HAP-1 (cell line): ENCODE measurements at places on chromosomes 3 and 15.

- no peak for DNase-seq
Measured at GRCh38 chr3:50090984-50091383, 2.3 kb downstream of the RBM5 start.

- peak; percentile 54 for DNase-seq
Measured at GRCh38 chr3:120795017-120795648, 52.6 kb downstream of the GTF2E1 start.

DNA sequence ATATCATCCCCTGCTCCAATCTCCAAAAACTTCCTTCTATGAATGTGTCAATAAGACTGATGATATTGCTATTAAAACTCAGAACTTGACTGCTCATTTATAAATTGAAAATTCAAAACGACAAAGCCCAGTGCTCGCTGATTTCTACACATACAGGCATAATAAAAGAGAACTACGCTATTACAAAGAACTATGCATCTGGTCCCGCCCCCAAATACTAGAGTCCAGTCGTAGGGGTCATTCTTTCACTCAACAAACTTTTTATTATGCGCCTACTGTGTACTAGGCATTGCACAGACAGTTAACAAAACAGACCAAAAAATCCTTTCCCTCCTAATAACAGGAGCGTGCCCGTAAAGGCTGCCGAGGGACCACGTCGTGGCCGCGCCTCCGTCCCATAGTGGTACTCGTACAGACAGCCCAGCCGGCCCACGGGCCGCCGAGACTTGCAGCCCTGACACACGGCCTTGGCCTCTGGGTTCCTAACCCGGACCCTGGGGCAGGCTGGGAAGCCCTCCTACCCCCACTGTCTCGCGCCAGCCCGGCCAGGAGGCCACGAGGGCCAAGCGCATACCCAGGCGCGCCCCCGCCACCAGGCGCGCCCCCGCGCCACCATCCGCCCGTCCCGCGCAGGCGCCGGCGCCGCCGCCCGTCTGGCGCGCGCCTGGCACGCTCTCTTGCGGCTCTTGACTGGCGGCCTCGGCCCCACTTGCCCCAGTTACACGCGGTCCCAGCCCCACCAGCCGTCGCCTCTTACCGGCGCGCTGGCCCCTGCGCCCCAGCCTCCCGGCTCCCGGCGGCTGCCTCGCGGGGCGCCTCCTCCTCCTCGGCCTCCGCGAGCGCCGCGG, 757 bp downstream of the AVEN start:
- peak; percentile 77 for DNase-seq

DNA sequence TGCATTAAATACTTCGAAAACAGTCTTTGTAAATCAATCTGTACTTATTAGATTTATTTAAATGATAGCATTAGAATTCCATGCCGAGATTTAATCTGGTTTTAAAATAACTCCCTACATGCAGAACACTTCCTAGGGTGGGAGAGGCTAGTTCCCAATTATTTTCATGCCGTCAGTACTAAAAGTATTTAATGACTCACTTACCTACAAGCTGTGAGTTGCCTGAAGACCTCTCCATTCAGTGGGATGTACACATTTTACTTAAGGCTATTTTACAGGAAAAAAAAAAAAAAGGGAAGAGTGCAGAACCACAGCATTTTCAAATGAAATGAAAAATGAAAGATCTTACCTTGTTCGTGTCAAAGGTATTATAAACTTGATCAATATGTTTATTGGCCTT, 469 bp downstream of the GUCA1C start:
- DNase-seq = no peak

GRCh38 chr3:162998205-162998604, 1501.6 kb downstream of the OTOL1 start:
- peak; percentile 7 for DNase-seq

DNA sequence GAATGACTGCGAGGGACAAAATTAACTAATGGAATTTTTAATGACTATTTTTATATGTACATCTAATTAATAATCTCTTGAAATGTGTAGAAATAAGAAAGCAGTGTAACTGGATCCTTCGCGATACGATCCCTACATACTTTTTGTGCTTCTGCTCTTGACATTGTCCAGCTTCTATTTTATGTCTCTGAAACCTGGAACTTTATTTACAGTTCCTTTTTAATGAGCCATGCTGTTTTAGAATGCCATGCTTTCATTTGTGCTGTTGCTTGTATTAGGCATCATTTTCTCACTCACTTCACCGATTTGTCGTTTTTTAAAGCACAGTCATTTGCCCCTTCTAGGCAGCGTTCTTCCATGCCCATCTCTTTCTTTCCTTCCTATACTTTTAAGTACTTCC, 301.3 kb downstream of the EDEM1 start:
- DNase-seq = no peak

- DNase-seq = no peak
Measured at GRCh38 chr3:125512135-125512920, 7.7 kb downstream of the SNX4 start.

GRCh38 chr3:52440249-52440551, 4.7 kb downstream of the SEMA3G start:
- no peak for DNase-seq

DNA sequence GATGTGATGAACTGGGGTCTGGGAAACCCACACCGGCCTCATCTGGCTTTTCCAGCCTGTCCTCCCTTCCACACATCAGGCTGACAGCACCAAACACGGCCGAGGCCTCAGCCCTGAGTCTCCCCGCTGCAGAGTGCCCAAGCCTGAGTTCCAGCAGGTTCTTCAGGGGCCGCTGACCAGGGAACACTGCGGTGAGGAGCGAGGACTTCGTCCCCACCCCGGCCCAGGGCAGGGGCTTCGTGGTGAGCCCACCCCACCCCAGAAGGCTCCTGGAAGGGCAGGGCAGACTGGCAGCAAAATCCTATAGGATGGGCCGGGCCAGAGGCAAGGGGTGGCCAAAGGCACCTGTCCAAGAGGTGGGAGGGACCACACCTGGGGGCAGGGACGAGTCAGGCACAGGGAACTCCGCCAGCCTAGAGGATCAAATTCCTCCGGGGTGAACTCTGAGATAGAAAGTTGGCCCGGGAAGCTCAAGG, at the start of gene SLC51A:
Gene SLC51A, plus strand, starts transcription at position 446 of the 476 bp plus-strand sequence. CDS start 179 bp downstream, outside the sequence.
- DNase-seq = no peak

DNA sequence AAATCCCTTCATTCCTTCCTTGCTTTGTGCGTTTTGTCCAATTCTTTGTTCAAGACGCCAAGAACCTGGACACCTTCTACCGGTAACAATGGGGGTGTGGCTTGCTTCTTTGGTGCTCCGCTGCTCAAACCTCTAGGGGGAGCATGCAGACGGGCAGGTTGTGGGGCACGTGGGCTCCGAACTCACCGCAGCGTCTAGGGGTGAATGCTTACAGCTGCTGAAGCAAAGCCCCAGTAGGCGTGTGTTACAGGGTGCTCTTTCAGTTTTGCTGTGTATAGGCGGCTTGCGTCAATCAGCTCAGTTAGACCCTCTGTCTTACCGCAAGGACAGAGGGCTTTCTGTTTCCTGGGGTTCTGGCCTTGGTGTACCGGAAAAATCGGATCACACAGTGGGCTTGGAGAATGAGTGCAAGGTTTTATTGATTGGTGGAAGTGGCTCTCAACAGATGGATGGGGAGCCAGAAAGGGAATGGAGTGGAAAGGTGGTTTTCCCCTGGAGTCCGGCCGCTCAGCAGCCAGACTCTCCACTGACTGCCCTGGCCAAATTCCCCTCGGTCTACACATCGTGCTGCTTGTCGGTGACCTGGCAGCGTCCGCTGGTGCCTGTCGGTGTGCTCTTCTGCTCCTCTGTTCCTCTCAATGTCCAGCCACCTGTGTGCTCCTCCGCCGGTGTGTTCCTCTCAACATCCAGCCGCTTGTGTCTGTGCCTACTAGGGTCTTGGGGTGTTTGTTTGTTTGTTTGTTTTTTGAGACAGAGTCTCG, 1.2 kb upstream of the LRRC34 start:
- peak; percentile 41 for DNase-seq

GRCh38 chr15:52221730-52222129, 30.5 kb upstream of the GNB5 start:
- no peak for DNase-seq

DNA sequence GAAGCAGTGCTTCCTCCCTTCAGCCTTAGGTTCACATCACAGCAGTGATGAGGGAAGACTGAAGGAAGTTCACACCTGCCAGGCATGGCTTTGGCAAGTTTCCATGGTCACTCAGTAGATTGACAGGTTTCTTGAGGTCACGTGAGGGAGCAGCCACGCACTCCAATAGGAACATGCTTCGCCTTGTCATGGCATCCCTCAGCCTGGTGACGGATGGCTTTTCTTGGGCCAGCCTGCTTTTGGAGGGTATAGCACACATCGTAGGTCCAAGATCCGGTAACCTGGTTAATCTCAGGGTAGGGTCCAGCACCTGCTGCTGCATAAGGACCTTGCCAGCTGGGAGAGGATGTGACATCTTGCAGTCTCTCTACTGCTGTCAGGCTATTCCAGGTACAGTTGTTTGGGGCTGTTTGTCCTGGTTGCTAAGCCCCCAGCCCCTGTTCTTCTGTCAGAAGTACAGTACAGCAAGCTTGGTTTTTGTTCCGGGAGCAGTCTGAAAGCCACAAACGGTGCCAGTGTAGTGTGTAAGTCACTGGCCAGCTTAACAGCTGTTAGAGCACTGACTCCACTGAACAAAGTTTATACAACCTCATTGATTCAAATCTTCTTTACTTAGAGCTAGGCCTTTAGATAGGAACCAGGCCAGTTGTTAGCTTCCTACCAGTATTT, 42.3 kb downstream of the PSMD6 start:
- DNase-seq = no peak

DNA sequence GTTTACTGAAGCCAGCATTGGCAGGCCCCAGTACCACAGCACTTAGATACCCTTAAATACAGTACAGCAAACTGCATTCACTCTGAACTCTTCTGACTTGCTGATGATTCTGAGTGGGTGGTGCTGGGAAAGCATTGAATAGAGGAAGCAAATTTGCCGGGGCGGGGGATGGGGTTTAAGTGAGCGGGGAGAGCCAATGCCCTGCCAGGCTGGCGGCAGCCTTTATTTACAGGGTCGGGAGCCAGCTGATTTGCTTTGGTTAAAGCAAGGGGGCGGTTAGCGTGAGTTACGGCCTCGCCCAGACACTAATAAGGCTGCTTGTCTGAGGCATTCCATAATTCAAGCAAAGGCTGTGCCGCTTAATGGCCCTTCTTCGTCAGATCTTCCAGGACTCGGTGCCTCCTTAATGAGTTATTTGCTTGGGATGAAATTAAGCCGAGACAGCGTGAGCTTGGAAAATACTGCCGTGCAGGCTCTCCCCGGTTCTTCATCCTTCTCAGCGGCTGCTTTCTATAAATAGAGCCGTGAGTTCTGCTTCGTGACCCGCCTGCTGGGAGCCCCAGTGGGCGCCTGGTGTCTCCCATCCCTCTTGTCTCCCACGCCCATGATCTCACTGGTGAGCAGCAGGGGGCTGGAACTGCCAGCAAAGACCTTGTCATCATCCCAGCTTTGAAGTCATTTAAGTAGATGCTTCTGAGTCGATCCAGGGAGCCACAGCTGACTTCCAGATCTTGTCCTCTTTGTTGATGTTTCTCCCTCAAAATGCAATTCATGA, 25.8 kb downstream of the SPSB4 start:
- peak; percentile 55 for DNase-seq

DNA sequence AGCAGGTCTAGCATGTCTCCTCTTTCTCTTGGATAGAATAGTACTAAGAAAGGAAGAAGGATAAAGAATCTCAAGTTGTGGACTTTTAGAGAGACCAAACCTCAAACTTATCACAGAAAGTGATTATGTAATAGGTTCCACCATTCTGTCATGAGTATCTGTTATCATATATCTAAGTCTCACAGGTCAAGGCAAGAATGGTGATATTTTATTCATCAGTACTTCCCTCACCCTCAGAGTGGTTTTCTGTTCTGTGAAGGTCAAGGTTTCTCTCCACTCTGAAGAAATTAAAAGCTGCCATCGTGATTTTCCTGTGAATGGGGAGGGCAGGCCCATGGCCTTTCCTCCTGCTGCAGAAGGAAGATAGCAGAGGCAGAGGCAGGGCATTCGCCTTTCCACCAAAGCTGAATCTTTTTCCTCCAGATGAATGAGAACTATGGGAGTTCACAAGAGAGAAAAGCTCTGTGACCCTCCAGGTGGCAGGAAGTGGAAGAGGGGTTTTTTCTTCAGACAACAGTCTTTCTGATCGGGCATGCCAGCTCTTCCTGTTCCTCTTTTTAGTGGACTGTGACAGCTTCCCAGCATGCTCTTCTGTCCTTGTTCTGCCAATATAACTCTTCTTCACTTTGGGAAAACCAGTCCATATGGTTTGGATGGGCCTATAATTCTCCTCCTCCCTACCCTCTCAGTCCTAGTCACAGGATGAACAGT, 37.1 kb upstream of the CCK start:
- DNase-seq = no peak

DNA sequence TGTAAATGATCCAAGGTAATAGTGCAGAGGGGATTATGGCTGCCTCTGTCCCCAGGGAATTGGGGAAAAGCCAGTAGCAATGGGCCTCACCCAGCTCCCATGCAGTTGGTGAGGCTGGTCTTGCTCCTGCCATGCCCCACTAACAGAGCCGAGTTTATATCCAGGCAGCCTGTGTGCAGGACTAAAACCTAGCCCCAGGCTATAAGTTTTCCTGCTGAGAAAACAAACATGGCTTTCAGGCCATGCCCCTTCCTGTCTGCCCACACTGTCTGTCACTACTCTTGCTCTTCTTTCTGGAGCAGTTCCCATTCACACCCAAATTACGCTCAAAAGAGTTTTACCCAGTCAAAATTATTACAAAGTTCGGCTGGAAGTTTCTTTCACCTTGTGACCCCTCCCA, 73.5 kb upstream of the SPATA16 start:
- DNase-seq = peak; percentile 21

GRCh38 chr3:179322286-179323196, at the start of gene ZNF639:
ZNF639 (plus strand) TSS chr3:179323031; CDS start chr3:179328294, 5,263 bp downstream.
- peak; percentile 93 for DNase-seq
